ENCODE measurements at places on chromosomes 16 and 17. TPM values are rescaled to one million over a fixed set of nuclear protein-coding genes. Genes with fewer than 3 reads are reported as not detected.

DNA sequence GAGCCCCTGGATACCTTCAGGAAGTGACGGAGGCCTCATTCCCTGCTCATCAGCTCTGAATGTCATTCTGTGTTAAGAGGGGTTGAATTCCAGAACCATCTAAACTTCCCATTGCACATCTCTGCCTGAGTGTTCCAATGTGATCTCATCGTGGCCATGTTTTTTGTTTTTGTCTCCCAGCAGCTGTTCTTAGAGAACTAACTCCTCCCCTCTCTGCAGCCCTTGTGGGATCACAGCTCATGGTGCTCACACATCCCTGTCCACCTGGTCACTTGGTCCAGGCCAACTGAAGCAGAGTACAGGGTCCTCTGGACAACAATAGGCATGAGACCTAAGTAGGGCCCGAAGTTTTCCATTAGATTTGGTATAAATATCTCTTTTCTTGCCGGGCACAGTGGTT lies 6.0 kb upstream of the SYT17 start:
- no peaks in the 10 kb centered on the region for H3K36me3 ChIP-seq
- H3K27me3 ChIP-seq: peaks cover 7% of the 10 kb centered on the region
- H3K4me1 ChIP-seq: no peaks in the 10 kb centered on the region
- no peak for DNase-seq

- peaks cover 2% of the 10 kb centered on the region for H3K36me3 ChIP-seq
- H3K27me3 ChIP-seq: no peaks in the 10 kb centered on the region
- peaks cover 20% of the 10 kb centered on the region for H3K4me1 ChIP-seq
- DNase-seq: peak; percentile 73
Observed at GRCh38 chr17:46942441-46943217, 19.7 kb downstream of the GOSR2 start.

DNA sequence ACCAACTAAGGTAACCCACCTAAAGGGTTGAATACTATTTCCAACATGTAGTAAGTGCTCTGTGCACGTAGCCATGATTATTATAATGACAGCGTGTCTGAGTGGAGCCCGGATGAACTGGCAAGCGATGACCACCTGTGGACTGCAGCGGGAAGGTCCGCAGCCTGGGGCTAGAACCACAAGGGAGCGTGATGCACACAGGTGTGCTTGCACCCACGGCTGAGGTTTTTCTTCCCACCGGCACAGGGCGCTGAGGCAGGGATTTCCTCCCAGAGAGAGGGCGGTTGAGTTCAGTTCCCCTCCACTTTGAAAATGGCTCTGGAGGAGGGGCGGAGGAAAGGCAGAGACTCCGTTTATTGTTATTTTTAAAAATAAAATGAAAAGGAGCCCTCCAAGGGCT lies 221.7 kb upstream of the HSBP1 start:
- no peak overlapping the region for H3K27ac ChIP-seq
- H3K4me1 ChIP-seq: no peaks in the 10 kb centered on the region
- DNase-seq: no peak
- H3K27me3 ChIP-seq: peaks cover 5% of the 10 kb centered on the region
- no peak overlapping the region for H3K4me3 ChIP-seq
- no peaks in the 10 kb centered on the region for H3K36me3 ChIP-seq

GRCh38 chr17:68210570-68211315 lies 37.1 kb upstream of the AMZ2 start:
- H3K4me1 ChIP-seq: peaks cover 33% of the 10 kb centered on the region
- no peak for DNase-seq
- H3K27ac ChIP-seq: no peak overlapping the region
- no peak overlapping the region for H3K4me3 ChIP-seq

DNA sequence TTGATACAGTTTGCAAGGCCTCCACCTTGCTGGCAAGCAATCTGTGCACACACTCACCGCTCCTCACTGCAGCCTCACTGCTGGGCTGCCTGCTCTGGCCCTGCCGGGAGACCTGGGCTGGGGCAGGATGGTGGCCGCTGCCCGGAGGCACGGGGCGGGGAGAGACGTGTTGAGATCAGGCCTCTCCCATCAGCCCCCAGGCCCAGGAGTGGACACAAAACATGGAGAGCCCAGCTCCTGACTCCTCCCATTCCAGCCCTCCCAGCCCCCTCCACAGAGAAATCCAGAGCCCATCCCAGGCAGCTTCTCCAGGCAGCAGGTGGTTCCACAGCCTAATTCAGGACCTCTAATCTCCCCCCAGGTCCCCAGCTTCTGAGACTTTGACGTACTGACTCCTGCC lies 23.1 kb upstream of the RPL38 start:
- no peak overlapping the region for H3K4me3 ChIP-seq
- H3K4me1 ChIP-seq: no peaks in the 10 kb centered on the region
- no peaks in the 10 kb centered on the region for H3K36me3 ChIP-seq
- peak; percentile 19 for DNase-seq
- H3K27me3 ChIP-seq: peaks cover 10% of the 10 kb centered on the region

DNA sequence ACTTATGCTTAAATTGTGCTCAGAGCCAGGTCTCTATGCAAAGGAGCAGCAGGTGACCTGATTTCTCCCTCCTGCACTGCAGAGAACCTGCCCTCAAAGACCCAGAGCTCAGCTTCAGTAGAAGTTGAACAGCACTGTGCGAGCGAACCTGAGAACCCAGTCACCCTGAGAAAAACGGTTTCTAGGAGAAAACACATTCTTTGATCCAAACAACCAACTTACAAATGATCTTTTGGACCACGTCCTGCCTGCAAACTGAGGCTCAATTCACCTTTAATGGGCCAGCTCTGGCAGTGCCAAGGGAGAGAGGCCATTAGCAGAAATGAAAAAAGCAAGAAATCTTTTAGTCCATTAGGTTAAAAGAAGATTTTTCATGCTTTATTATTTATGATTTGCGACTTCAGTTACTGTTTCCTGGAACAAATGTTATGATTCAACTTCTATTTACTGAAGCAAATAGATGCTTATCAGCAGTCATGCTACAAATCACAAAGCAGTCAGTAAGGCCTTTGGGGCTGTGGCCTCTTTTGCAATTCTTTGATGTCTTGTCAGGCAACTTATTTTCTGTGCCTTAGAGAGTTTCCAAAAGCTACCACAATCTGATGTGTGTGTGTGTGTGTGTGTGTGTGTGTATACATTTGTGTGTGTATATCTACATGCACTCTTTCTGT lies 65.7 kb upstream of the LRRC37A3 start:
- H3K4me1 ChIP-seq: peaks cover 25% of the 10 kb centered on the region
- DNase-seq: peak; percentile 37
- H3K36me3 ChIP-seq: peaks cover 3% of the 10 kb centered on the region

- H3K27me3 ChIP-seq: peaks cover 33% of the 10 kb centered on the region
- H3K4me3 ChIP-seq: no peak overlapping the region
- DNase-seq: peak; percentile 5
- peaks cover 4% of the 10 kb centered on the region for H3K36me3 ChIP-seq
Observed at GRCh38 chr16:86015606-86016005, 116.6 kb downstream of the IRF8 start.

GRCh38 chr16:77840673-77841501 lies 52.5 kb downstream of the VAT1L start:
- H3K4me3 ChIP-seq: no peak overlapping the region
- H3K27me3 ChIP-seq: peaks cover 4% of the 10 kb centered on the region
- no peak for DNase-seq
- no peaks in the 10 kb centered on the region for H3K36me3 ChIP-seq
- no peaks in the 10 kb centered on the region for H3K4me1 ChIP-seq

GRCh38 chr16:83730812-83731211 lies 77.0 kb upstream of the HSBP1 start:
- H3K4me1 ChIP-seq: peaks cover 16% of the 10 kb centered on the region
- H3K4me3 ChIP-seq: no peak overlapping the region
- H3K27me3 ChIP-seq: peaks cover 9% of the 10 kb centered on the region
- H3K36me3 ChIP-seq: peaks cover 16% of the 10 kb centered on the region

DNA sequence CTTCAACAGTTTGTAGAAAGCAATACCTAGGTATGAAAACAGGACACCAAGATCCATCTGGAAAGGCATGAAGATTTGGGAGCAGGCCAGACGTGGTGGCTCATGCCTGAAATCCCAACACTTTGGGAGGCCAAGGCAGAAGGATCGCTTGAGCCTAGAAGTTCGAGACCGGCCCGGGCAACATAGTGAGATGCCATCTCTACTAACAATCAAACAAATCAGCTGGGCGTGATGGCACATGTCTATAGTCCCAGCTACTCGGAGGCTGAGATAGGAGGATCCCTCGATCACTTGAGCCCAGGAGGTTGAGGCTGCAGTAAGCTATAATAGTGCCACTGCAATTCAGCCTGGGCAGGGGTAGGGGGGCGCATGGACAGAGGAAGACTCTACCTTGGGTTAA lies 20.3 kb downstream of the LITAF start:
- H3K27me3 ChIP-seq: no peaks in the 10 kb centered on the region
- peaks cover 15% of the 10 kb centered on the region for H3K36me3 ChIP-seq
- no peak for DNase-seq

The CCL16 gene
- total RNA-seq: not detected

The IL17C gene
- total RNA-seq: not detected

The PRR15L gene
- not detected for total RNA-seq

The TAT gene
- not detected for total RNA-seq

The IL34 gene
- total RNA-seq: not detected
